ENCODE measurements at places on chromosomes 3 and 15.
A peak's percentile ranks its signal among the peaks of the same experiment; 100 is the strongest.

DNA sequence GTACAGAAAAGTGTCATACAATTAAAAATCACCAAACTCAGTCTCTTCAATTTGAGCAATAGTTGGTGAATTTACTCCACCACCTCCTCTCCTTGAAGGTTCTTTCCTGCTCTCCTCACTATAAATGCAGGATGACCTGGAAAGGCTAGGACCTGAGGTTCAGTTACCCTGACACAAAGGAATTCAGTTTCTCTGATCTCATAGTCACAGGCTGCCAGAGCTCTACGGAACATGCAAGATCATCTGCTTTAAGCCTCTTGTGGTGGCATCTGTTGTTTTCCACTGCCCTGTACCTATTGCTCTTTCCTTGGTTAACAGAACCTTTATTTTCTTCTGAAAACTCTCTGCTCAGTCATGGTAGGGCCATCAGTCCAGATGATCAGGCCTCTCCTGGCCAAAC lies 4.9 kb upstream of the TP63 start:
- no peak for DNase-seq

GRCh38 chr3:163018664-163019063 lies 1522.1 kb downstream of the OTOL1 start:
- DNase-seq = no peak

DNA sequence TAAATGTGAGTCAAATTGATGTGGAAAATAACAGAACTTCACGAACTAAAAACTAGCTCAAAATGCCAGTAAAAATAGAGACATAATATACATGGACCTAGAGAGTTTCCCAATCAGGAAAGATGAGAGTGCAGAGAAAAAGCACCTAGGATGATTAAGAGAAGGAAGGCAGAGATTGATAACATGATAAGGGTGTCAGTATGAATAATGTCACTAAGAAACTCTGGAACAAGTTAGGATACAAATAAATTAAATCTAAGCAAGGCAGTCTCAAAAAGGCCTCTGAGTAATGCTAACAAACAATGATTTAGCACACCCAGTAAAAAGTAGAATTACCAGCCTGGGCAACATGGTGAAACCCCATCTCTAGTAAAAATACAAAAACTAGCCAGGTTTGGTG lies 304.7 kb upstream of the DPPA4 start:
- no peak for DNase-seq

DNA sequence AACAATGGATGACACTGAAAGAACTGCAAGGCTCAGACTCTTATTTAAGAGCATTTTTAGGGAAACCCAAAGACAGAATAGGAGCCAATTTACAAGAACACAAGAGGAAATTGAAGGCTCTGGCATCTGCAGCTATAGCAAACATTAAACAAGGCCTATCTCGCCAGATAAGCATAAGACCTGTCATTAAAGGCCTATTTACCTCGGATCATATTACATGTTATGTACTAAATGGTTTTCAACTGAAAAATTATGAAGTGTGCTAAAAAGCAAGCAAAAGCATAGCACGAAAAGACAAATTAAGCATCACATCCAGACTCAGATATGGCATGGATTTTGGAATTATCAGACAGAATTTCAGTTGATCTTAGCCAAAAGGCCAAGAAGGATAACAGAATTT lies 617.1 kb downstream of the SQOR start:
- DNase-seq = no peak

- DNase-seq = no peak
These were observed 96.5 kb upstream of the MYO5C start for GRCh38 chr15:52392008-52392687.

DNA sequence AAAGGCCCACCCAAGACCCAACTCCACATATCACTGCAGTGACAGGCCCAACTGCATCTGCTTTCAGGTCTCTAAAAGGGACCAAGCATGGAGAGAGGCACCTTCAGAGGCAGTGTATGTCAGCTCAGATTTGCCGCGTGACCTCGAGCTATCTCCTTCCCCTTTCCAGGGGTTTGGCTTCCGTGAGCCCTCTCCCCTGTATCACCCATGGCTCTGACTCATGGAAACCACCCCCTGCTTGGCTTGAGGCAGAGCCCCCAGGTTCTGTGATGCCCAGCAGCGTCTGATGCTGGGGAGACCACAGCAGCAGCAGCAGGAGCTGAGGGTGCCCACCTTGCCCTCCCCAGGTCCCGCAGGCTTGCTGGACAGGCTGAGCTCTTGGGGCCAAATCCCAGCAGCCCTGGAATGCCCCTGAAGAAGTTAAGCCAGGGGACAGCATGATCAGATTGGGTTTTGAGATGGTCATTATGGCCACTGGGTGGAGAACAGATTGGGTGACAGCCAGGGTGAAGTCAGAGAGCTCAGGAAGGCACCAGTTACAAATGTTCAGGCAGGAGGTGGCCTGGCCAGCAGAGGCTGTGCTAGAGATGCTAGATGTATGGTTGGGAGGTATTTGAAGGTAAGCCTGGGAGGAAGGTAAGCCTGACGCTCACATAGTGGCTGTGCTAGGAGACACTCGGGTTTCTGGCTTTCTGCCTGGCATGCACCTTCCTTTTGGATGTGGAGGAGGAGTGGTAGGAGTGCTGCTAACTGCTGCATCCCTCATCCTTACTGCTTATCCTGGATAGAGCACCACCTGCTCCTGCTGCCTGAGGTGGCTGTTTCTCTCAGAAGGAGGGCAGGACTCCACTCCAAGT lies 42.9 kb downstream of the FGD5 start:
- no peak for DNase-seq

- DNase-seq = no peak
These were observed 87.8 kb upstream of the TSEN2 start for GRCh38 chr3:12396471-12396870.

DNA sequence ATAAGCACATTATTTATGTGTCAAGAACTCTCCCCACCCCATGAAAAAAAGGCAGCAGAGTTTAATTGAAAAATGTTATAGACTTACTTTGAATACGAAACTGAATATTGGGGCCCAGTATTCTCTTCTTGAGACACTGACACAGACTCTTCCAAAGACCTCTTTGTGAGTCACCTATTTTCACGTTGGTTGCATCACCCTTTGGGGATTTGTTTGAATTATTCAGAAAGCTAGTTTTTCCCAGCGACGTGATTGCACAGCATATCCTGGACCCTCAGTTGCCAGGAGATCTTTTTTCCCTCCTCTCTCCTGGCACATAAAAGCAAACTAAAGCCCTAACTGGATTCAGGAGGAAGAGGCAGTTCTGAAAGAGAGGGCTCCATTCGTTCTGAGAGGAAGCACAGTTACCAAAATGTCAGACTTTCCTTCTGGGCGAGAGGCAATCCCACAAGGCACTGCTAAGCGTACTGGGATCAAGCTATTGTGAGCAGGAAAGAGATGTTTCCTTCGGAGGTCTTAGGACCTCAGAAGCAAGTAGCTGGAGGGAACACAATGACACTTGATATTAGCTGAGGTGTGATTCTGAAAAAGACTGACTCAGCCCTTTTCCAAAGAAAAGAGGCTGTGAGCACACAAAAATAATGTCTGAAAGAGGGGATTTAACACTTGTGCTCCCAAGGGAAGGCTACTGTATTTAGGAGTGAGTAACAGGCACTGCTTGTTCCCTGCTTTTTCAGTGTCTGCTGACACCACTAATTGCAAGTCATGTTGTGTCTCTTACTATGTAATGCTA lies 65.8 kb upstream of the CADPS start:
- DNase-seq = no peak

GRCh38 chr3:193250492-193250891 lies 9.5 kb downstream of the PLAAT1 start:
- DNase-seq = no peak

DNA sequence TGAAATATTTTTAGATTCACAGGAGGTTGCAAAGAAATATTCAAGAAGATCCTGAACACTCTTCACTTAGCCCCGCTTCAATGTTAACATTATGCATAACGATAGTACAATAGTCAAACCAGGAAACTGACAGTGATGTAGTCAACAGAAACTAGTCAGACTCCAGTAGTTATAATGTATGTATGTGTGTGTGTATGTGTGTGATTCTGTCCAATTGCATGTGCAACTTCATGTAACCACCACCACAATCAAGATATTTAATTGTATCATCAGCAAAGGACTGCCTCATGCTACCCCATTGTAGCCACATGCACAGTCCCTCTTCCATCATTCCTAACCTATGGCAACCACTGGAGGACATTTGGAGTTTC lies 77.9 kb downstream of the APBA2 start:
- no peak for DNase-seq

DNA sequence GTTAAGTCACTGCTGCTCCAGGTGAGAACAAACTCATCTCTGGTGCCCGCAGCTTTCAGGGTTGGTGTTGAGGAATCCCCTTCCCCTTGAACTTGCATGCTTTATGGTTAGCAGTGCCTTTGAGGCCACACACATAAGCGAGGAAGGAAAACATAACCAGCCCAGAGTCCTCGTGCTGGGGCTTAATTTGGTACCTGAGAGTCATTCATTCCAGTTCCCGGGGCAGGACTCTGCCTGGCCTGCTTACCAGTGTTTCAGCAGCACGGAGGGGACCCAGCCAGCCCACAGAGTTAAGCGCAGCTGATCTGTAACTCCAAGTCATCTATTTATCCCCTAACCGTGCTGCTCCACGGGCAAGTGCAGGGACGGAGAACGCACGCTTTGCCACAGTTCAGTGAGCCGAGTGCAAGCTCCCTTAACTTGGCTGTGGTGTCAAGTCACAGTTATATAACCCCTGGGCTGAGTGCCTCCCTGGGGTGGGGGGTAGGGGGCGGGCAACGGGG lies 302.3 kb upstream of the ICE2 start:
- no peak for DNase-seq

DNA sequence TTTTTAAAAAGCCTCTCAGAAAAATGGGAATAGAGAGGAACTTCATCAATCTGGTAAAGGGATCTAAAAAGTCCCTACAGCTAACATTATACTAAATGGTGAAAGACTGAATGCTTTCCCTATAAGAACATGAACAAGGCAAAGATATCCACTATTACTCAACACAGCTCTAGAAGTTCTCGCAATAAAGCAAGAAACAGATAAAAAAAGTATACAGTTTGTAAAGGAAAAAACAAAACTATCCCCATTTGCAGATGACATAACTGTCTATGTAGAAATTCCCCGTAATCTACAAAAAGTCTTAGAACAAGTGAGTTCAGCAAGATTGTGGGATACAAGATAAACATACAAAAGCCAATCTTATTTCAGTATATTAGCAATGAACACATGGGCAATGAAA lies 15.4 kb downstream of the EDC3 start:
- no peak for DNase-seq

GRCh38 chr3:28243424-28244106 lies 2.1 kb downstream of the CMC1 start:
- no peak for DNase-seq

DNA sequence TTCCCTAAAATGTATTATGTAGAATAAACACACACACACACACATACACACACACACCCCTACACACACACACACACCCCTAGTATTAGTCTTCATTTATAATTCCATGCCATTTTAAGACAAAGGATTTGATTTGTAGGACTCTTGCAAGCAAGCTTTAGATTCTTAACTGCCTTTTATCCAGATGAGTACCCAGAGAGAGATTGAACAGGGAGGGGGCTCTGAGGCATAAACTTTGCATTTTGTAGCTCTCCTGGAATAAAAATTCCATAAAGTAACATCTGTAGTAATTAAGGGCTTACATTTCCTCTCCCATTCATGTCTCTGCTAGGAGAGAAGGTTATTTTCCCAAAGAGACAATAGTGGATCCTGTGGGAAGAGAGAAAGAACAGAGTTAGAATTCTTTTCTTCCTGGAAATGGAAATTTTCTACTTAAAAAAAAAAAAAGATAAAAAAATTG lies 479.4 kb downstream of the RBMS3 start:
- no peak for DNase-seq

DNA sequence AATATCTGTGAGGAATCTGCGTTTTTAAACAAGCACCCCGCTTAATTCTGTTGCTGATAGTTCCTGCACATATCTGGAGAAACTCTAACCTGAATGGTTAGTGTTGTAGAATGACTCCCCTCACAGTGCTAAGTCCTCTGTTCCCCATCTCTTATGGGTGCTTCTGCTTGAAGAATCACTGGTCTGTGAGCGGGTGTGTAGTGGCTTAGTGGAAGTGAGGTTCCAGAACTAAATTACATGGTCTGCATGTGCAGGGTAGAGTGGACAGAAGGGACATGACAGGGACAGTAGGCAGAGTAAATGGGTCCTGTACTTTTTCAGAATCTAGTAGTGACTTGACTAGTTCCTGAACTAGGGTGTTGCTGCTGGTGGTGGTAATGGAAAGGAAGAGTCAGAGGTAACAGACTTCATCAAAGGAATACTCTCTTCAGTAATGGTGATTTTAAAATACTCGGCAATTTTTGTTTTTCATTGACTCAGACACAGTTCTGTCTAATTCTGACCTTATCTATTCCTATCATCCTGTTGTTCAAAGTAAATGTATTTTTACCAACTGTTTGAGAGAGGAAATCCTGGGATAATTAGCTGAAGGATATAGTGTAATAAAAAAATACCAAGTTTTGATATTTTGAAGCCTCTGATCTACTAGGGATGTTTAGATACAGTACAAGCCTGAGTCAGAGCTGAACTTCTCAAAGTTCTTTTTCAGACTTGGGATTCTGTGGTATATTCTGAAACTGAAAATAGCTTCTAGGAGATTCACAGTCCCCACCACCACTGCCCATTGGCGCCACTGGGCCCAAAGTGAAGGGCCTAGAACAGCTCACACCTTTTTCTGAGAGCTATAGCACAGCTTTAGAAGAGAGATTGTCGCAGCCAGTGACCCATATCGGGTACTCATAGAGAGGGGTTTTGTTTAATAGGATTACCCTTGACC lies 55.5 kb downstream of the FNDC3B start:
- no peak for DNase-seq

GRCh38 chr15:32747921-32748342 lies 30.1 kb downstream of the GREM1 start:
- DNase-seq = no peak

GRCh38 chr3:95721938-95722337 lies 1092.5 kb upstream of the EPHA6 start:
- DNase-seq = no peak

GRCh38 chr15:100438570-100438969 lies 90.2 kb downstream of the CERS3 start:
- DNase-seq = peak; percentile 70

GRCh38 chr3:155159301-155159700 lies 79.2 kb downstream of the MME start:
- no peak for DNase-seq

GRCh38 chr15:52183562-52184173 lies 7.5 kb downstream of the GNB5 start:
- DNase-seq = no peak

DNA sequence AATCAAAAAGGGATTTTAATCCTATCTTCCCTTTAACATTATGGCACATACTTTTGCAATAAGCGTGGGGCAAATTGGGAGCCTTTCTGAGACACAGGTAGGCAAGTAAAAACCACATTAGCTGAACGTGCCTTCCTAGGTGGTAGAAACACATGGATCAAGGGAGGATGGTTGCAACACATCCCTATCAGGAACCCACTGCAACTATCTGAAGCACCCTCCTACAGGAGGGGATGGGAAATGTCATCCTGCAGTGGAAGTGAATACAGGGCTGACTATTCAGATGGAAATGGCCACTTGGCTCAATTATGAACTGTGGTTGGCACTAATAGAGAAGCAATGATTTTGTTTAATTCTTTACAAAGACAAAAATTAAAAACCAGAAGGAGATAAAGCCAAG lies 826.3 kb downstream of the FHIT start:
- no peak for DNase-seq

GRCh38 chr15:49712846-49713450 lies 92.1 kb downstream of the DTWD1 start:
- no peak for DNase-seq
